Spinal cord (tissue), 10 donors: ENCODE measurements at places on chromosomes 12 and 14. TPM values are rescaled to one million over a fixed set of nuclear protein-coding genes. Genes with fewer than 3 reads are reported as not detected.

TMEM233 gene
- 0.66 TPM for total RNA-seq

MUCL1 gene
- total RNA-seq: not detected

PLEKHD1 gene
- total RNA-seq: 0.66 TPM

TMEM253 gene
- total RNA-seq: 0.72 TPM

NFATC4 gene
- total RNA-seq: 63.3 TPM

BHLHE41 gene
- 15.3 TPM for total RNA-seq

LRTM2 gene
- total RNA-seq: 1.4 TPM

PSMA3 gene
- total RNA-seq: 63.5 TPM

PLXNC1 gene
- 53.3 TPM for total RNA-seq

CCDC198 gene
- 2.1 TPM for total RNA-seq

EID3 gene
- total RNA-seq: 5.3 TPM

KRT71 gene
- 0.06 TPM for total RNA-seq

C12orf54 gene
- total RNA-seq: 0.40 TPM
